T-helper 17 cell (primary cell): ENCODE measurements at places on chromosomes 7 and 10. TPM values are rescaled to one million over a fixed set of nuclear protein-coding genes. Genes with fewer than 3 reads are reported as not detected.

The AKR1C2 gene
- not detected for total RNA-seq

The ASAH2B gene
- total RNA-seq: 1.3 TPM

The TMEM236 gene
- not detected for total RNA-seq

The UNC5B gene
- not detected for total RNA-seq

The GRM3 gene
- total RNA-seq: not detected
